MV-4-11 (cell line): ENCODE measurements at places on chromosomes 5 and 9.

DNA sequence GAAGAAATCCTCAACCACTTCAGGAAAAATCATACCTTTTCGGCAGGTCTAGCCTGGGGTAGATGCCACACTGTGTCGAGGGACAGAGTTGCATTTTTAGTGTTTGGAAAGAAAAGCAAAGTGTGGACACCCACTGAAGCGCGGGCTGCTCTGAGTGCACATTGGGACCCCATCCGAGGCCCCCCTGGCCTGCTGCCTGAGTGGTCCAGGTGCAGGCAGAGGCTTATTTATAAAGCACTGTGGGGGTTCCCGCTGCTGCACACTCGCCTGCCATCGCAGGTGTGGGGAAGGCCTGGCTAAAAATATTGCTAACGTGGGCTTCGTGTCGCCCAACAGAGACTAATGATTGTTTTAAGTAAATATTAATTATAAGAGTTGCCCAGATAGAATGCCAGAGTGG, 119.4 kb downstream of the CRB2 start:
- DNase-seq, result no peak

DNA sequence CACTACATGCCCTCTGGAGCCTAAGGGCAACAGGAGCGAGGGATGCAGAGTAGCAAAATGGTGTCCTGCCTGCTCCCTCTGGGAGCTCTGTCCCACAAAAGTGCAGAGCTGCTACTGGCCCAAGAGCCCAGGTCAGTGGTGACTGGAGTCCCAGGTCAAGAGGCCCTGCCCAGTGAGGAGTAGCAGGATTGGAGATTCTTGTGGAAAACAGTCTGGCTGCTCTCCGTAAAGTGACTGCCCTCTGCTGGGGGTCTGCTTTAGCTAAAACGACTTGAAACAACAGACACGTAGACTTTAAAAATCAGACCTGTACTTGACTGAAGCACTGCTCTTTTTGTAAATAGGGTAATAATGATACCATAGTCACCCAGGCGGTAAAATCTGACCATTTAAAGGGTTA, 917.0 kb downstream of the MAT2B start:
- DNase-seq, result no peak

DNA sequence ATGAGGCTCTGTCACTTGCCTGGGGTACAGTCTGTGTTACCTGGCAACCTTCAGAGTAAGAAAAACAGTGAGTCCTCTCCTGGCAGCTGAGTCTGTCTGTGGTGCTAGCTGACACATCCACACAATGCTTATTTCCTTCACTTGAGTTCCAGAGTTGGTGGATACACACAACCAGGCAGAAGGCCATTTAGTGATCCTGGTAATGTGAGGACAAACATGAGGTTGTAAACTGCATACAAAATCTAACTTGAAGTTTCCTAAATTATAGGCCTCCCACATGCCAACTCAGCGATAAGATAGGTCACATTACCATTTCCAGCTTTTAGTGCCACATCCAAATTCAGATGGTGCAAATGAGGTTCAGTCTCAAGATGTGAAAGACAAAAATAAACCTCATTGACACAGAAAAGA, 125.5 kb downstream of the DCP2 start:
- DNase-seq, result peak; percentile 33

- no peak for DNase-seq
Measured at GRCh38 chr5:9037048-9037447, 508.8 kb downstream of the SEMA5A start.
